ENCODE measurements at places on chromosomes 12 and 14. TPM values are rescaled to one million over a fixed set of nuclear protein-coding genes. Genes with fewer than 3 reads are reported as not detected.

The KERA gene
- not detected for polyA plus RNA-seq

The SDR9C7 gene
- not detected for polyA plus RNA-seq

The CARMIL3 gene
- 1.5 TPM for polyA plus RNA-seq

The STON2 gene
- 14.8 TPM for polyA plus RNA-seq

The RNF212B gene
- 2.8 TPM for polyA plus RNA-seq

The CNIH1 gene
- polyA plus RNA-seq = 78.3 TPM

The ARHGDIB gene
- 127 TPM for polyA plus RNA-seq

The SLC10A1 gene
- polyA plus RNA-seq = not detected

The FITM1 gene
- polyA plus RNA-seq = 1.2 TPM

The GARIN6 gene
- polyA plus RNA-seq = not detected

The SPX gene
- polyA plus RNA-seq = 28.2 TPM

Measured in kidney (tissue), 22 donors.